ENCODE measurements at places on chromosomes 6 and 20.

GRCh38 chr6:116328528-116328903 lies 42.2 kb upstream of the DSE start:
- DNase-seq = no peak

DNA sequence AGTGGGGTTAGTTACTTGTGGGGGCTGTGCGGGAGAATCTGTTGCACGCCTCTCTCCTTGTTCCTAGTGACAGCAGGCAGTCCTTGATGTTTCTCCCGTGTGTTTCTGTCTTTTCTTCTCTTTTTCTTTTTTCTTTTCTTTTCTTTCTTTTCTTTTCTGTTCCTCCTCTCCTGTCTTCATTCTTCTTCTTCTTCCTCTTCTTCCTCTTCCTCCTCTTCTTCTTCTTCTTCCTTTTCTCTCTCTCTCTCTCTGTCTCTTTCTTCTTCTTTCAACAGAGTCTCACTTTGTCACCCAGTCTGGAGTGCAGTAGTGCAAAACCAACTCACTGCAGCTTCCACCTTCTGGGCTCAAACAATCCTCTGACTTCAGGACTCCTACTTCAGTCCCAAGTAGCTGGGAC lies 6.8 kb upstream of the AIG1 start:
- no peak for DNase-seq

DNA sequence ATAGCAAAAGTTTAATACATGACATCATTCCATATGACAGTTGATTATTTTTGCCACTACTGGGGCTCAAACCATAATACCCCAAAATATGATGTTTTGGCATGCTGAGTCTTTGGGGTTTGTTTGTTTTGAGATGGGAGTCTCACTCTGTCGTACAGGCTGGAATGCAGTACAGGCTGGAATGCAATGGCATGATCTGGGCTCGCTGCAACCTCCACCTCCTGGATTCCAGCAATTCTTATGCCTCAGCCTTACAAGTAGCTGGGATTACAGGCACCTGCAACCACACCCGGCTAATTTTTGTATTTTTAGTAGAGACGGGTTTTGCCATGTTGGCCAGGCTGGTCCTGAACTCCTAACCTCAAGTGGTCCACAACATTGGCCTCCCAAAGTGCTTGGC lies 1.3 kb upstream of the MRS2 start:
- no peak for DNase-seq

DNA sequence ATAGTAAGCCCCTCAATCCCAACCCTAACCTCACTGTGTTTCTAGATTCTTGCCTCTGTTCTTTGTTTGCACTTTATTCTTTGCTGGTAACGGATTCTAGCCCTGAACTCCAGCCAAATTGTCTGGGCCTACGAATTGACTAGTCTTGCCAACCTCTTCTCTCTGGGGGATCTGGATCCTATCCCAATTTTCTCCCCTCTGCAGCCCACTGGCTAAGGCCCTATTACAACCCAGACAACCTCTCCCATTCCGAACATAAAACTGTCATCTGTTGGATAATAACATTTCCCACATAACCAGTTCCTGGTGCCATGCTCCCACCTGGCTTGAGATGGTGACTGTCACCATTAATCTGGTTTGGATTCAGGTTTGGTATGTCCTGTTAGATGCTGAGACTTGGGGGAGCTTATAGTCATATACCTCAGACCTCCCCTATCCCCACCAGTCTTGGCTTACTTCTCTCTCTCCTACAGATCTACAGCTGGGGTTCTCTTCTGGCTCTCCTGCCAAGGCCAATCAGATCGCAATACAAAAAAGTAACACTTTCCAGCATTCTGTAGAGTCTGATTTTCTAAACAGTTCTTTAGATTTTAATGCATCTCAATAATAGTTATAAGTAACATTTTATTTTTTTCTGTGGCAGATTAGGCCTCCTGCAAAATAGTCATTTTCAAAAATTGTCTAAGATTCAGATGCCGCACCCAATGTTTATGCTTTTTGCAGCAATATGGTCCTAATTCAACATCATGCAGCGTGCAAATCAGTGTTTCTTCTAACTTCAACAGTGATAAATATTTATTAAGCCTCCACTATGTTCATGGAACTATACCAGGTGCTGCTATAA lies 29.8 kb upstream of the AHI1 start:
- no peak for DNase-seq

- DNase-seq = no peak
These were observed 12.3 kb downstream of the HMGN4 start for GRCh38 chr6:26550250-26550993.

DNA sequence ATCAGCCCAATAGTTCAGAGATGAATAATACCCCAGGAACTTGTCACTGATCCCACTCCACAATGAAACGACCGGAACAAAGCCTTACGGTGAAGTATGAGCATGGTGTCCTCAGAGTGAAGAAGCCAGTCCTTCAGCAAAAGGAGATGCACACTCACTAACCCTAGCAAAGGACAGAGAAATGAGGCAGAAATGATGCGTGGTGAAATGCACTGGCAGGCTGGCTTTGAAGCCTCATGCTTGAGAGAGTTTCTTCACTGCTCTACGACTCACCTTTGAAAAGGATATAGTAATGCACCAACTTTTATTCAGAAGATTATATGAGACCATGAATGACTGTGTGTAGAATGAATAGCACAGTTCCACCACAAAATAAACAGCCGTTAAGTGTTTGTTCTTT lies 74.8 kb downstream of the PHACTR1 start:
- no peak for DNase-seq

DNA sequence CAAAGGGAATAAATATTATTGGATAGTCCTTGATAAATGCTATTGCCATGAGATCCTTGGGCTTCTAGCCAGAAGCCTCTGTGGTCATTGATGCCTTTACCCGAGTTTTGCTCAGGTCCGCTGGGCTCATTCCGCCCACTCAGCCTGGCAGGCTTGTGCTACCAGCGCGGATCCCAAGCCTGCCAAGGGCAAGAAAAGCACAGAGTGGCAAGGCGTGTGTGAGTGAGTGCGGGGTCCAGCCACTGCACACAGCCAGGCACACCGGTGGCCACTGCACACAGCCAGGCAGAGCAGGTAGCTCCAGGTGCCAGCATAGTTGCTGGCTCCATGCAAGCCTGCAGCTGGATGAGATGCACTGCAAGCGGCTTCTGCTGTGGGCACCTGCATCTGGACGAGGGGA lies 38.7 kb downstream of the STK38 start:
- peak; percentile 45 for DNase-seq

GRCh38 chr6:24882835-24883555 lies 52.8 kb downstream of the RIPOR2 start:
- DNase-seq = no peak

DNA sequence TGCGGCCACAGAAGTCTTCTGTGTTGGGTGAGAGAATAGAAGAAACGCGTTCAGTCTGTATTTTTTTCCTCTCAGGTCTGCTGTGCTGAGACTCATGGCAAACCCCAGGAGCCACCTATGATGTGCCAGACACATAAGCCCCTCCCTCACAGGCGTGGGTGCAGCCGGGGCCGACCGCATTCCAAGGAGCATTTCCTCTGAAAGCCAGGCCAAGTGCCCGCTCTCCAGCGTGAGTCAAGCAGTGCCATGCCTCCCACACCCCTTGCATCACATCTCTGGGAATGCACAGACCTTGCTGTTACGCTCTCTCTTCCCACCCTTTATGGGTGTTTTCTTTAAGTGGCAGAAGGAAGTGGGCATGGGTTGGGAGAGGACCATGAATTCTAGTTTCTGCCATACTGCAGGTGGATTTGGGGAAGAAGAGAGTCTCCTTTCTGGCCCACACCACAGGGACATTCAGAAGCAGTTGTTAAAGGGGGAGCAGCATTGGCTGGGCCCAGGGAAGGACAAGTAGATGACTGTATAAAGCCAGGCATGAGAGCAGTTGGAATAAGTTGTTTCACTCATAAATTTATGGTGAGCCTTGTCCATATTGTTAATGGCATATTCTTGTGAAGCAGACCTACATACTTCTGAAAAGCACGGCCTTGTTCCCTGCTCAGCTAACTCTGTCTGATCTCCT lies 37.1 kb upstream of the TFAP2A start:
- peak; percentile 93 for DNase-seq

DNA sequence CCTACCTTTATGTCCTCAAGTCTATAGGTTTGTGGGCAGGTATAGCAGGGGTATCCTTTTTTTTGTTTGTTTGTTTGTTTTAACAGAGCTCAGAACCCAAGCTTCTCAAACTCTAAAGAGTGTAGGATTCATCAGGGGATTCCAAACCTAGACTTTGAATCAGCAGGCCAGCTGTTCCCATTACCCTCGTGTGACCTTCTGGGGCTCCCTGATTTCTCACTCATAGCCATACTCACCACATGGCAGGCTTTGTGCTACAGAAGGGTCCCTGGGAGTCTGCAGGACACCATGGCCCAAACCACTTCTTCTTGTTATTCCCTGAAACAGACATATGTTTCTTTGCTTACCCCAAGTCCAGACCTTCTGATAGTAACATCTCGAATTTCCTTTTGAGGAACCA lies 350.8 kb upstream of the TSHZ2 start:
- DNase-seq = no peak

GRCh38 chr20:13425381-13426135 lies 204.5 kb downstream of the ISM1 start:
- DNase-seq = no peak

DNA sequence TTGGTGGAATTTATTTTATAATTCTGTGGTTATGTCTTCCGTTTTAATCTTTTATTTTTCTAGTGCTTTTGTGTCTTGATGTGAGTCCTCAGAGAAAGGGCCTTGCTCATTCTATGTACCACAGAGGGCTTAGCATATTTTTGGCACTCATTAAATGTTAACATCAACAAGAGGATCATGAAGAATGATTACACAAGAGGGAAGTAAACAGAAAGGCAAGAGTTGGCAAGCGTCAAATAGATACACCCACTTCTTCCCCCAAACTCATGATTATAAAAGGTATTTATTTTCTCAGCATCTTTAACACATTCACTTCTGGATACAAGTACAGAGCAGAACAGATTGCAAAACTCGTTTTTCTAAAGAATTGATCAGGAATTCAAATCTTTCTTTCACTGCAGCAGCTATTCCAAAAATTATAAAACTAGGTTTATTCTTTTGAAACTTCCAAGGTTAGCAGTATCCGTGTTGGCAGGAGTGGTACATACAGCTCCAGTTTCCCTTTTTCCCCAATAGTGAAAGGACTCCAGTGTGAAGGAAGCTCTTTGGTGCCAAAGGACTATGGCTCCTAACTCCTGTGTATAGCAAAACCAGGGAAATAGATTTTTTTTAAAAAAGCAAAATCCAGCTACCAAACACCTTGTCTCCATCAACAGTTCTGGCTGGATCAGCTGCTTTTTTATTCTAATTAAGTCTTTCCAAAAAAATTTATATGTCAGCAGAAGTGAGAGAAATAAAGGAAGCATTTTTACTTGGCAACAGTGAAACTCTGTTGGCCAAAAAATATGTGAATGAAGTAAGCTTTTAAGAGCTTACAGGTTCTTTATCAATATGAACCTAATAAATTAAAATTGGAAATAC lies 221.9 kb downstream of the ADGRG6 start:
- no peak for DNase-seq

DNA sequence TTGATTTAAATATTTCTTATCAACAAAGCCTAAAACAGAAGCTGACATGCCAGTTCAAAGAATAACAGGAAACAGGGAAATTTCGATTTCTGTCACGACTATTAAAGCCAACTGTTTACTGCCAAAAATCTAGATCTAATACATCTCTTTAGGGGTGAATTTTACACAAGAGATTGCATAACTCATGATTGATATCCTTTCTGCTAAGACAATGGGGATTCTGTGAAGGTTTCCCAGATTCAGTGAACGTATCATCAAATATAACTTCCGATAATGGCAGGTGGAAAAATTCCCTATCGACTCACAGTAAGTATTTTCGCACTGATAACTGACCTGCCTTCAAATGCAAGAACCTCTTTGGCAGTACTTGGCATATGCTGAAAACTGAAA lies 42.9 kb downstream of the NHSL1 start:
- no peak for DNase-seq

DNA sequence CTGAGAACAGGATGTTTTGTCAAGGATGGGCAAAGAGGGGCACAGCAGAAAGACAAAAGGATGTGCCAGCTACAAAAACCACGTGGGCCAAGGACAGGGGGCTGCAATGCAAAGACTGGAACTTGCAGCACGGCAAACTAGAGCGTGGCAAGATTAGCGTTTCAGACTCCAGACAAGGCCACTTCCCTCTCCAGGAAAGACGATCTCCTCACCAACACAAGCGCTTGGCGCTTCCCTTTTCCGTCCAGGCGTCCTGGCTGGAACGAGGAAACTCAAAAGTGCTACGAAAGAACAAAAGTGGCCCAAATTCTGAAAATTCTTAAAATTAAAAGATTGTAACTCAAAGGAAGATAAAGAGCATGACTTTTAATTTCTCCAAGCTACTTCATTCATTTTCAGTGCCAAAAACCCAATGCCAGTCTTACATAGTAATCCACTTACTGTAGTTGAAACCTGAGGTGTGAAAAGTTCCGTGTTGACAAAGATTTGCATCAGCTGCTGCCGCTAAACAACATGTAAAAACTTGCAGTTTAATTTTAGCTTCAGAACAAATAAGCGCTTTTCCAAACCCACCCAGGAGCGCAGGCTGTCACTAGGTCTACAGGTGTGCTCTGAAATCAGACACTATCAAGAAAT lies 207.1 kb upstream of the RREB1 start:
- no peak for DNase-seq

DNA sequence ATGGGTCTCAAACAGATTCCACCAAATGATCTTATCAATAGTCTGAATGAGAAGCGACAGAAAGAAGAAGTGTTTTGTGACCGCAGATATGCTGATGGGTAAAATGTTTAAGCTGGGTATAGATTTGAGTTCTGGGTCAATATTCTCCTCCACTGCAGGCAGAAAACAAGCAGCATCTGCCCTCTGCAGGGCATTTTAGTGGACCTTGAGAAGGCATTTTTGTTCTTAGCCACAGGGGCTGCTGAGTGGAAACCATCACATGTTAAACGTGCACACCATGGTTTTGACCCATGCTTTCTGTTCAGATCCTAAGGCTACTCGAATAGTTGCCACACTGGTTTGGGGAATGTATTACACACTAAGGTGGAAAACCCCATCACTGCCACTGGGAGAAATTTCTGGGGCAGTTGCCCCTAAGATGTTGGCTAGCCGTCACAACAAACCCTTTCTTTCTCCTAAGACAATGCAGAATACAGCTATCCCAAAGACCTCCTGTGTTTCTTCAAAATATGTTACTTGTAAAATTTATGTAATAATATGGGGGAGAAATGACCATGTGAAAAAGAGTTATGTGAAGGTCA lies 5.5 kb downstream of the POU3F2 start:
- no peak for DNase-seq

GRCh38 chr6:131250122-131250521 lies 114.9 kb downstream of the AKAP7 start:
- DNase-seq = no peak

- DNase-seq = no peak
These were observed 23.8 kb upstream of the MTHFD1L start for GRCh38 chr6:150841697-150842096.

All from epithelial cell of proximal tubule (primary cell).